ENCODE measurements at places on chromosomes 5 and 9.
A peak's percentile ranks its signal among the peaks of the same experiment; 100 is the strongest.

DNA sequence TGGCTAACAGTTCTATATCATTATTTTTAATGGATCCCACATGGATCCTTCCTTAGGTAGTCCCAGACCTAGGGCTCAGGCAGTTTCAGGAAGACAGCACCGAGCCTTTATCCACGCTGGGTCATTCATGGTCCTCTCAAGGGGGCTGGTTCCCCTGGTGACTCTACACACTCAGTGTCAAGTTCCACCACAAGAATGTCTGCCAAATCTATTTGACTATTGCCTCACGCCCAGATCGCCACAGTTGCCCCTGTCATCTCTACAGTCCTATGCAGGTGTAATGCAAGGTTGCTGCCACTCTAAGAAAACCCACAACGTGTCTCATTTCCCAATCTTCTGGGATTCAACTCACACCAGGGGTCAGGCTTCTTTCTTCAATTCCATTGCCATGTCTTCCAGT is 8.0 kb upstream of the ZNF366 start:
- H3K36me3 ChIP-seq: no peaks in the 10 kb centered on the region
- H3K27me3 ChIP-seq: no peaks in the 10 kb centered on the region
- H3K27ac ChIP-seq: no peak overlapping the region
- no peak for DNase-seq
- H3K4me1 ChIP-seq: peaks cover 15% of the 10 kb centered on the region
- no peak overlapping the region for H3K4me3 ChIP-seq

- no peak for DNase-seq
- peak overlapping the region; percentile 95 for H3K4me3 ChIP-seq
- no peaks in the 10 kb centered on the region for H3K36me3 ChIP-seq
- peaks cover 5% of the 10 kb centered on the region for H3K27me3 ChIP-seq
Measured at GRCh38 chr9:37798677-37799076, 1.9 kb upstream of the DCAF10 start.

GRCh38 chr9:105051897-105052296 is 123.9 kb upstream of the ABCA1 start:
- no peaks in the 10 kb centered on the region for H3K36me3 ChIP-seq
- no peak overlapping the region for H3K27ac ChIP-seq

DNA sequence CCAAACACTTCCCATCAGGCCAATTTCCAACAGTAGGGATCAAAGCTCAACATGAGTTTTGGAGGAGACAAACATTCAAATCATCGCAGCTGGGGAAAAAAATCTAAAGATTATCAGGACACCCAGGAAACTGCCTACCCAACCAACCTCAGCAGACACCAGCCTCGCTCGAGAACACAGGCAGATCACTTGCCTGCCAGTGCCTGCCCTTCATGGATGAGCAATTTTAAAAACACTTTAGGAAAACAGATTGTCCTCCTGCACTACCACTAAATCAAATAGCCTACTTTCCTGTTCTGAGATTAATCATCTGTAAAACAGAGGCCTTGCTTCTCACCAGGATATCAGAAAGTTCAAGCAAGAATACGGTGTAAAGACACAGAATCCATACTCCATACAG is 14.7 kb upstream of the TMEM174 start:
- no peaks in the 10 kb centered on the region for H3K36me3 ChIP-seq
- H3K4me3 ChIP-seq: no peak overlapping the region
- H3K4me1 ChIP-seq: no peaks in the 10 kb centered on the region
- no peak for DNase-seq
- H3K27me3 ChIP-seq: peaks cover 11% of the 10 kb centered on the region

DNA sequence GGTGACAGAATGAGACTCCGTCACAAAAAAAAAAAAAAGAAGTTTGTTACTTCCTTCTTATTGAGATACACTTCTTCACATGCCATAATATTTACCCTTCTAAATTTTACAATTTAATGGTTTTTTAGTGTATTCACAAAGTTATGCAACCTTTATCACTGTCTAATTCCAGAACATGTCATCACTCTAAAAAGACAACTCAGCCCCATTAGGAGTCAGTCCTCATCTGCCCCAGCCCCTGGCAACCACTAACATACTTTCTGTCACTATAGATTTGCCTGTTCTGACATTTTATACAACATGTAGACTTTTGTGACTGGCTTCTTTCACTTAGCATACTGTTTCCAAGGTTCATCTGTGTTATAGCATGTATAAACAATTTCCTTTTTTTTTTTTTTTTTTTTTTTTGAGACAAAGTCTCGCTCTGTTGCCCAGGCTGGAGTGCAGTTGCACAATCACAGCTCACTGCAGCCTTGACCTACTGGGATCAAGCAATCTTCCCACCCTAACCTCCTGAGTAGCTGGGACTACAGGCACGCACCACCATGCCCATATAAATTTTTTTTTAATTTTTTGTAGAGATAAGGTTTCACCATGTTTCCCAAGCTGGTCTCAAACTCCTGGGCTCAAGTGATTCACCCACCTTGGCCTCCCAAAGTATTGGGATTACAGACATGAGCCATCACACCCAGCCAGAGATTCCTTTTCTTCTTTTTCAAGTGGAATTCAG is 18.0 kb downstream of the AQP3 start:
- H3K4me1 ChIP-seq: no peaks in the 10 kb centered on the region
- H3K27me3 ChIP-seq: no peaks in the 10 kb centered on the region
- DNase-seq: no peak
- no peak overlapping the region for H3K27ac ChIP-seq

GRCh38 chr9:2473681-2474080 is 147.9 kb upstream of the VLDLR start:
- peaks cover 30% of the 10 kb centered on the region for H3K4me1 ChIP-seq
- H3K27ac ChIP-seq: no peak overlapping the region
- H3K36me3 ChIP-seq: peaks cover under 1% of the 10 kb centered on the region
- no peaks in the 10 kb centered on the region for H3K27me3 ChIP-seq

DNA sequence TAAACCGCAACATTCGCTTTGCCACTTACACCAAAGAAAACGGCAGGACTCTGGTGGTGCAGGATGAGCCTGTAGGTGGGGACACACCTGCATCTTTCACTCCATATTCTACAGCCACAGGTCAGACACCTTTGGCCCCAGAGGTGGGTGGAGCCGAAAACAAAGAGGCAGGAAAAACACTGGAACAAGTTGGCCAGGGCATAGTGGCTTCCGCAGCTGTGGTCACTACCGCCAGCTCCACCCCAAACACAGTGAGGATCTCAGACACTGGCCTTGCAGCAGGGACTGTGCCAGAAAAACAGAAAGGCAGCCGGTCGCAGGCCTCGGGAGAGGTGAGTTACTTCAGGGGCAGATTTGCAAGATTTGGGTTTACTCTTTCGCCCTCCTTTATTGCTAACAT is 33.8 kb downstream of the KDM3B start:
- no peak for DNase-seq
- no peaks in the 10 kb centered on the region for H3K4me1 ChIP-seq
- no peaks in the 10 kb centered on the region for H3K27me3 ChIP-seq
- H3K36me3 ChIP-seq: peaks cover 34% of the 10 kb centered on the region

GRCh38 chr5:159286420-159287035 is 23.4 kb downstream of the UBLCP1 start:
- H3K4me3 ChIP-seq: no peak overlapping the region
- H3K27me3 ChIP-seq: no peaks in the 10 kb centered on the region
- H3K4me1 ChIP-seq: no peaks in the 10 kb centered on the region
- DNase-seq: no peak
- H3K27ac ChIP-seq: no peak overlapping the region

GRCh38 chr9:19087106-19088000 is 15.4 kb downstream of the HAUS6 start:
- no peak overlapping the region for H3K4me3 ChIP-seq
- no peak for DNase-seq
- peaks cover 19% of the 10 kb centered on the region for H3K36me3 ChIP-seq
- H3K27me3 ChIP-seq: no peaks in the 10 kb centered on the region
- H3K27ac ChIP-seq: no peak overlapping the region

DNA sequence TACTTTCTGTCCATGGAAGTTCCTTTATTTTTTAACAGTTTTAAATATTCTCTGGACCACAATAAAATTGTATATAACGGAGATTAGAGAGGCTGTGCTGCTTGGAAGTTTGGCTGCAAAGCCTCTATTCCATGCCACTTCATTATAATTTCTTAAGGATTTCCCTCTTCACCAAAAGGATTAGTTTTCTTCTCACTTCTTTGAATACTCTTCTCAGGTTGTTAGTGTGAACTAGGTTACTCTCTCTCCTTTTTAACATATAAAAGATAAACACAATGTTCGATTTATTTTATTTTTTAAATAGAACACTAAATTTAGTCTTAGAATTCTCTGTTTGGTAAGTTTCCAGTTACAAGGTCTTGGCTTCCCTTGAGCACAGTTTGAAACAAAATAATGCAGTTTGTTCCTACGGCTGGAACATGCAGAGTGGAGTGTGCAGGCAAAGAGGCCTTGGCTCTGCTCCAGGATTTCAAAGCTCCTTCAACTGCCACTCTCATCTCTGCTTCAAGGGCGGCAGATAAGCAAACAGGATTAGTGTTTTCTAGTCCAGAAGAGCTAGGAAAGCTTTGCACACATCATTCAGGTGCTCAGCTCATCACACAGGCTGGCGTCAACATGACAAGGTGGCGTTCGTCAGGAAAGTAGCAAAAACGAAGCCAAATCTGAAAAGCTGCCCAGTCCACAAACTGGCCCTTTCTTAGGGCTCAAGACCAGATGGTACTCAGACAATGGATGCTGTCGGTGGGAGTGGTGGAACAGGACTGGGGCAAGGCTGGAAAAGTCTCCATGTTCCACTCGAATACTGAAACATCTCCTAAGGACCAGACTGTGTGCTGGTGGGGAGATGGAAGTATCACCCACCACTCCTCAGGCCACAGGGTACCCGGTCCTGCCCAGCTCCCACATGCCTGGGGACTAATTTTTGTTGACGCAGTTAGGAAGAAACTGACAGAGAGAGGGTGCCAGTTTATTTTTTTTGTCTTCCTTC is 286.6 kb downstream of the CRB2 start:
- H3K4me3 ChIP-seq: no peak overlapping the region
- H3K4me1 ChIP-seq: peaks cover 30% of the 10 kb centered on the region
- H3K27ac ChIP-seq: no peak overlapping the region
- peaks cover 8% of the 10 kb centered on the region for H3K36me3 ChIP-seq
- DNase-seq: peak; percentile 37
- no peaks in the 10 kb centered on the region for H3K27me3 ChIP-seq

- no peak overlapping the region for H3K27ac ChIP-seq
- peaks cover 15% of the 10 kb centered on the region for H3K4me1 ChIP-seq
- peaks cover 10% of the 10 kb centered on the region for H3K27me3 ChIP-seq
- no peak overlapping the region for H3K4me3 ChIP-seq
- no peaks in the 10 kb centered on the region for H3K36me3 ChIP-seq
Measured at GRCh38 chr9:80143899-80144298, 572.1 kb downstream of the TLE4 start.

DNA sequence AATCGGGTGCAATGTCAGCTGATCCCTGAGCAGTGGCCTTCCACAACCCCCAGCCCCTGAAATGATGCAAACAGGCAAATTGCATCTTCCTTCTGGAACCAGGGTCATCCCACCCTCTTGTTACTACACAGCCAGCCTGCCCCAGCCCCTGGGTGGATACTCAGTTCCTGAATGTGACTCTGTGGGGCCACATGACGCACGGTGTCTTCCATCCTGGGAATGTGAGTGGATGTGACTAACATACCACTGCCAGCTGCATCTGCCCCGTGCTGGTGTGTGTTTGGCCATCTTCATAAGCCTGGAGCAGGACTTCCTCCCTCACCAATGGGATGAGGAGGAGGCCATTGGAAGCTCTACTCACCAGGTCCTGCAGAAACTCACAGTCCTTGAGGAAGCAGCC is 257.9 kb upstream of the ADAMTS16 start:
- H3K4me1 ChIP-seq: peaks cover 2% of the 10 kb centered on the region
- H3K27ac ChIP-seq: no peak overlapping the region
- no peak for DNase-seq
- no peaks in the 10 kb centered on the region for H3K36me3 ChIP-seq
- no peak overlapping the region for H3K4me3 ChIP-seq

GRCh38 chr5:83482961-83483360 is 11.4 kb downstream of the VCAN start:
- H3K4me3 ChIP-seq: no peak overlapping the region
- DNase-seq: no peak
- H3K36me3 ChIP-seq: peaks cover 36% of the 10 kb centered on the region
- H3K4me1 ChIP-seq: peaks cover 6% of the 10 kb centered on the region
